ENCODE measurements at places on chromosomes 13 and 19.

DNA sequence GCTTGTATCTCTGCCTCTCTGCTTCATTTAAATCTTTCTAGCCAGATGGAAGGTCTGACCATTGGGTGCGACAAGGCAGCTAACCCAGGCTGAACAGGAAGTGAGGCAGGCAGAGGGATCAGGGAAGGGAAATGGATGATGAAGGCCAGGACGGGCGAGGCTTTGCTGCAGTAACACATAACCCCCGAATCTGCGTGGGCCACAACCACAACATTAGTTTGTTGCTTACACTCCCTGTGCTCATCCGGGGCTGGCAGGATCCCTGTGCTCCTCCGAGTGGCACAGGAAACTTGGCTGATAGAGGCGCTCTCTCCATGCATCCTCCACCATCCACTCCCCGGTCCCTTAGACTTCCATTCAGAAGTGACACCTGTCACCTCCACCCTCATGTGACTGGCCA is 1.1 kb upstream of the FLT3LG start:
- DNase-seq, result no peak

- DNase-seq, result no peak
Observed at GRCh38 chr13:76189882-76190519, 553.9 kb downstream of the LMO7 start.

GRCh38 chr13:75325711-75326110 is 156.3 kb downstream of the TBC1D4 start:
- DNase-seq, result no peak

DNA sequence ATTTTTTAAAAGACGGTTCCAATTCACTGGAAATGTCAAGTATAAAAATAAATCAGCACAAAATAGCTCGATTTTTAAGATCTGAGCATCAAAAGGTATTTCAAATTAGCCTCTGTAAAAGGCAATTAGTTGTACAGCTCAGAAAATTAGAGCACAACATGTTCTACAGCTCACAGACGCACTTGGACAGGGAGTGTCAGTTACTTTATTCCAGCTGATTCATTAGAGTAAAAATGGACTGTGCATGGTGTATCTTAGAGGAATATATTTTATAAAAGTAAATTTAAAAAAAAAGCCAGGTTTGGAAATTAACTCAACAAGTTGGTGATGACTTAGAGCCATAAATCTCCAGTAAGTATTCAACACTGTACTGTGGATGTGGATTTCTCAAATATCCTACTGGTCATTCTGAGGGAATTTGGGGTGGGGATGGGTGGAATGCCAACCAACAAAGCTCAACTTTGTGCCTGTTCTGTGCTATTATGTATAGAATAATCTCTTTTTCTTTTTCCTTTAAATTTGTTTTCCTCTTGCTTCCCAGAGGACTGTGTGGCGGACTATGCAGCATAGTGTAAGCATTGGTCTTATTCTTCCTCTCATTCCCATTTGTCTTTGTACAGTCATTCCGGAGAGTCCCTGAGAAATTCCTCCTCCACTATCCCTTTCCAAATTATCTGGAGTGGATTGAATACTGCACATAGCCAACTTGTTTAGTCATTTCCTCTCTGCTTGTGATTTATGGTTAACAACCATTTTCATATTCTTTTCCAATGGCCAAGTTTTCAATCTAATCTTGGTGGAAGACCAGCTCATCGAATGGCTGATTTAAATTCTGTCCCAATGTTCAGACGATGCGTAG is 169.3 kb downstream of the DCT start:
- peak; percentile 77 for DNase-seq

DNA sequence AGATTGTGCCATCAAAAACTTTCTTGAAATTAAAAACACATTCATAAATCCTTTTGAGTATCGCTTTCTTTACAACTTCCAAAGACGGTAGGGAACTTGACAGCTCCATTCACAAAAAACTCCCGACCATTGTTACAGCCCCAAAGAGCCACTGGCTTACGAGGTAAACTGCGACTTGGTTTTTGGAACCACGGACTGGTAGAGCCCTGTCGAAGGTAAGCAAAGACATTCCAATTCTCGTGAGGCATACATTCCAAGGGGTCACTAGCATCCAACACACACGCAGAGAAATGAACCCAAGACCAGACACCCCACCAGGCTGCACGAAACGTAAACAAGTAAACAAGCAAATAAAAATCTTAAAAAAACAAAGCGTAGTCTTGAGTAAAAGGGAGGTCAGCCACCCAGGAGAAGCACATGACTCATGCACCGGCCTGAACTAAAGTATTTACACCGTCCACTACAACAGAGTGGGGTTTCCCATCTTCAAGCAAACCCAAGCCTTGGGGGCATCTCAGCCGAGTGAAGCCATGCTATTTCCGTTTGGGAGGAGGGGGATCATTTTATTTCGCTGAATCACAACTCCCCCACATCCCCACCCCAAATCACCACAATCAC is 1.4 kb downstream of the BRD4 start:
- peak; percentile 98 for DNase-seq

- no peak for DNase-seq
Observed at GRCh38 chr19:51698296-51698695, 5.2 kb downstream of the SPACA6 start.

- DNase-seq, result peak; percentile 62
Observed at GRCh38 chr19:55368701-55369563, 1.3 kb downstream of the IL11 start.

DNA sequence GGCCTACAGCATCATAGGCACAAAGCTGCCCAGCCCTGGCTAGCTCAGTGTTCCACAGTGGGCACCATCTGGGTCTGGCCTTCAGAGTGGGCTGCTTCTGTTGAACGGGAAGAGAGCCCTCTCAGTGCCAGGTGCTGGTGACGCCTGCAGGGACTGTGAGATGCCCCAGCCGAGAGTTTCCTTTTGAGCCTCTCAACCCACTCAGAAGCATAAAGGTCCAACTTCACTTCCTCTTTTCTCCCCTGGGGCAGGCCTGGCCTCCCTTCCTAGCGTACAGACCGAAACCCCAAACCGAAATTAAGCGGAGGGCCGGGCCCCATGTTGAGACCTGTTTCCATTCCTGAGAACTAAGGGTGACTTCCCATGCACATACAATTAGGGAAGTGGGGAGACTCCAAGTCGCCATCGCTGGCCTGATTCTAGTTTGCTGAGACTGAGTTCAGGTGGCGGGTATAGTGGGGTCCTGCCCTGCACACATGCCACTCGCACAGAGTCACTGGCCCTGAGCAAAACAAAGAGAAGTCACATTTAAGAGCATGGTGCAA is 6.9 kb downstream of the RAB8A start:
- no peak for DNase-seq

- DNase-seq, result no peak
Observed at GRCh38 chr19:46210669-46211068, 18.9 kb upstream of the IGFL1 start.

- DNase-seq, result no peak
Observed at GRCh38 chr13:43676320-43676719, 110.5 kb downstream of the ENOX1 start.

DNA sequence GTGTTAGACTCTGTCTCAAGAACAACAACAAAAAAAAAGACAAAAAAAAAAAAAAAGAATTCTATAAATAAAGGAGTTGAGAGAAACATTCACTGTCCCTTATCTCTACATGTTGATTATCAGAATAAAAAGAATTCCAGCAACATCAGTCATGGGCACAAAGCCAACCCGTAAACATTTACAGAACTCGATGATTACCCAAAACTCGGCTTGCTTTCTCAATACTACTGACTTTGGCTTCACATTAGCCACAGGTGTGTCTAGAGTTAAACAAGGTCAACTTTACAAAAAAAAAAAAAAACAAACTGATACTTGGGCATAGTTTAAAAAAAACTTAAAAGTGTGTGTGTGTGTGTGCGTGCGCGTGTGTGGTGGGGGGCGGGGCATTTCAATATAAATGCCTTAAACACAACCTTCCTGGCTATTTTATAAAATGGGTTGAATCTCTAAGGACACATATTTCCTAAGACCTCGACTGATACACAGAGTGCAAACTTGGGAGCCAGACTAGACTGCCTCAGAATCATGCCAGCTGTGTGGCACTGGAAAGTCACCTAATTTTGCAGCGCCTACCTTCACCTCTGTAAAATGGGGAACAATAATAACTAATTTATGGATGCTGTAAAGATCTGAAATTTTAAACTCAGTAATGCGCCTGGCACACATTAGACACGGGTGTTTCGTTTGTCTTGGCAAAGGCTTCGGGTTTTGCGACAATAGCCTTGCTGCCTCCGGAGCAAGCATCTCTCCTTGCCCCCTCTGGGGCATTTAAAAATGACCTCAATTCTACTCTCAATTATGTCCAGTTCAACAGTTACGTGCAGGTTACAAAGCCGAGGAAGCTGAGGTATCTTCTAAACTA is 922 bp downstream of the EBPL start:
- no peak for DNase-seq

Measured in SJSA1 (cell line).